Amygdala (tissue), 56 donors: ENCODE measurements at places on chromosomes 7 and 10.

- DNase-seq, result no peak
These were observed 154.4 kb upstream of the NPY start for GRCh38 chr7:24129597-24129996.

- no peak for DNase-seq
These were observed 190.0 kb downstream of the FAM107B start for GRCh38 chr10:14584661-14585060.

DNA sequence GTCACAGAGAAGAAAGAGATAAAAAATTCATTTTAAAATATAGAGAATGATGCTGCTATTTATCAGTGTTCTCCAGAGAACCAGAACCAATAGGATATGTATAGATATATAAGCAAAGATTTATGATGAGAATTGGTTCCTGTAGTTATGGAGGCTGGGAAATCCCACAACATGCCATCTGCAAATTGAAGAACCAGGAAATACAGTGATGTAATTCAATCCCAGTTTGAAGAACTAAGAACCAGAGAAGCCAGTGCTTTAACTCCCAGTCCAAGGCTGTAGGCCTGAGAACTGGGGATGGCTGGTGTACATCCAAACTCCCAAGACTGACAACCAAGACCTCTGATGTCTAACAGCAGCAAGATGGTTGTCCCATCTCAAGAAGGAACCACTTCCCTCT is 192.9 kb upstream of the PLXDC2 start:
- DNase-seq, result no peak

GRCh38 chr7:41096917-41097316 is 606.0 kb downstream of the INHBA start:
- no peak for DNase-seq

- DNase-seq, result no peak
These were observed 548.4 kb downstream of the PTPRN2 start for GRCh38 chr7:158039270-158039669.

DNA sequence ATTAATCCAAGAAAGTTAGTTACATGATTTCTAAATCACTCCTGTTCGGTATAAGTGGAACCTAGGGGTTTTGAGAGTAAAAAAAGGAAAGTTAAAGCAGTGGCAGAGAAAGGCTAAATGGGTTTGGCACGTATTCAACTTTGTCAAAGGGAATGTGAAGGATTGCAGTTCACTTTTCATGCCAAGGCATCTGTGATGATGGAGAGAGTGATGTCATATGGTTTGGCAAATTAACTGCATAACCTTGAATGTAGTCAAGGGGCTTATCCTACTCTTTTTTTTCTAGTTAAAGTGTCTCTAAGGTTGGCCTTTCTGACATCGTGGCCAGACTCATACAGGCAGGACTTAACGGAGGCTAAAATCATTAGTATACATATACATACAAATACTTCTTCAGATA is 277.8 kb downstream of the EXOC4 start:
- DNase-seq, result no peak
